ENCODE measurements at places on chromosomes 13 and 19.

DNA sequence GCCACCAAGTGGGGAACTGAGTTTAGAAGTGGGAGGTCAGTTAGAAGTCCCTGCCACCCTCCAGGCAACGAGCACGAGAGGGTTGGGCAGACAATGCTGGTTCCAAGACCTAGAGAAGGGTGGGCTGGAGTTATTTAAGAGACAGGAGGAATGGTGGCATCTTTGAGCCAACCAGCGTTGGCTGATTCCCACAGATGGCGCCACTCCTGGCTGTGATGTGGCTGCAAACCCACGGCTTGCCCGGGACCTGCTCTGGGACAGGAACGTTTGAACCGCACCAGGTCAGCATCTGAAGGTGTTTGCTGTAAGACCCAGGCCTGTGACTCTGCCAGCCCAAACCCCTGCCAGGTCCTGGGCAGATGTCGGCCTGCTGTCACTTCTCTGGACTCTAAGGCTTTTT, 42.8 kb downstream of the BICRA start:
- DNase-seq = no peak

- no peak for DNase-seq
Measured at GRCh38 chr13:34944751-34945150, 2.7 kb downstream of the NBEA start.

DNA sequence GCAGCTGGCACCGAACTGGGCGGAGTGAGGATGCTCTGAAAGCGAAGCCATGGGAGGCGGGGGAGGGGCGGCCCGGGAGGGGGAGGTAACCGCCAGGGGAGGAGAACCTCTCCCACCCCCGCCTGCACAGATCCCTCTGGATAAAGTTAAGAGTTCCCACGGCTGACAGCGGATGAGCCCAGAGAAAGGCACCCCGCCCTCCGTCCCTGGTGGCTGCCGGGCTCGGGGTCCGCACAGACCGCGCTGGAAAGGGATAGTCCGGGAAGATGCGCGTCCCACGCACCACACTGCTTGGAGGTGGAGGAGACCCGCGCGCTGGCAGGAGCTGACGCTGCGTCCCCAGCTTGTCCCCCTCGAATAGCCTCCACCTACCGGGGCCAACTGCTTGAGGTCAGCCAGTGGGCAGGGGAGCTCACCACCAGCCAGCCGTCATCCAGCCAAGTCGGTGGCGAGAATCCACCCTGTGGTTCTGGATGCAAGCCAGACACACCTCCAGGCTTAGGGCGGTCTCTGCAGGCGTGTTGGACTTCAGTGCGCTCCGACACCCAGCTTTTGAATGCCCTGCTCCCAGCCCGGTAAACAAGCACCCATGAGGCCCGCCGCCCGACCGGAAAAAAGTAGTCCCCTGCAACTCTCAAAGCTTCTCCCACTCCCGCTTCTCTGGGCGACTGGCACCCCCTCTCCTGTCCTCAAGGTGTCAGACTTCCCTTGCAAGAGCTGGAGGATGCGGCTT, at the start of gene TRPC4:
TSS of gene TRPC4 (minus strand) at position 17 of the 733 bp plus-strand sequence. CDS start 86,439 bp downstream, outside the sequence.
- no peak for DNase-seq

DNA sequence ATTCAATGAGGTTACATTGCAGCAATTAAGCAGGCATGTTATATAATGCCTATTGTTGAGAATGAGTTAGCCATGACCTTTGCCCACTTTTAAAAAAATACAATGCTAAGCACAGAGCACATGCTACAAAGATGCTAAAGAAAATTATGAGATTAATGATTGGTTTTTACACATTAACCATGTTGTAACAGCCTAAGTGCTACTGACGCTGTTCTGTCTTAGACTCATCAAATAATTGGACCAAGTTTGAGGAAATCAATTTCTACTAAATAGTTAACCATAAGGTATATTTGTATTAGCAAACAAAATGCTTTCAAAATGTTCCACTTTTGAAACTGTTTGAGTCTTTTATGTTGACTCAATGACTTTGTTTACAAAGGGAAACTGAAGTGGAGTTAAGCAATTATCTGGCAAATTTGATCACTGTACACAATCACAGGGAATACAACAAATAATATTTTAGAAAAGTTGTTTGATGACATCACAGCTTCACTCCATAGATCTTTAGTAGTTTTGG, 14.3 kb downstream of the MIR17HG start:
- no peak for DNase-seq

GRCh38 chr13:51776179-51776578, 27.8 kb downstream of the DHRS12 start:
- DNase-seq = no peak

GRCh38 chr13:38348861-38349389, 726 bp upstream of the UFM1 start:
- DNase-seq = peak; percentile 59

DNA sequence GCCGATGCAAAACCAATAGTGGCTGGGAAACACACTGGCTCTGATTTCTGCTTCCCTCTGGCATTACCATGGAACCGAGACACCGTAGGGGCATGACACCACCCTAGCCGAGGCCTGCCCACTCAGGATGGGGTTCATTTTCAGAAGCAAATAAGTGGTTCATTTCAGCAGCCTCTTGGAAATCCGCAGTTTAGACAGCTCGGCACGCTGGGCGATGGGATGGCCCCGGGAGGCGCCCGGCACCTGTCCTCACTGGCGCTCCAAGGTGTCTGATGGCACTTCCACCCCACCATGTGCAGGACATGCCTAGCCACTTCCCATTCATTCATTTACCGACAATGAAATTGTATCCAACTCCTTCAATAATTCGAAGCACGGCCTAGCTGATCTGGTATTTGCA, 33.8 kb downstream of the KLF2 start:
- no peak for DNase-seq
